Lung (tissue), 17 donors: ENCODE measurements at places on chromosomes 16 and 17. TPM values are rescaled to one million over a fixed set of nuclear protein-coding genes. Genes with fewer than 3 reads are reported as not detected.

DNA sequence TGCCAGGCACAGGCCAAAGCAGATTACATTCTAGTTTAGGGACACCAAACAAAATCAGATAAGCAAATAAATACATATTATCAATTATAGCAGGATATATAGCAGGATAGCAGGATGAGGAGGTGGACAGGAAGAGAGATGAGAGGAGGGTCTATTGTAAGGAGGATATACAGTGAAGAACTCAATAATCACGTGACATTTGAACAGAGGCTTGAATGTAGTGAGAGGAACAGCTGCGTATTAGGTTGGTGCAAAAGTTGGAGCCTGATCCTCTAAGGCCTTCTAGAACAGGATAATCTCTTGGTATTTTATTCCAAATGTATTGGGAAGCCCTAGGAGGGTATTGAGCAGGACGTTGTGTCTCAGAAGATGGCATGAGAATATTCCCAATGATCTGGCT is 136.7 kb downstream of the CYLD start:
- no peaks in the 10 kb centered on the region for H3K36me3 ChIP-seq
- H3K4me1 ChIP-seq = no peaks in the 10 kb centered on the region
- H3K4me3 ChIP-seq = no peak overlapping the region

GRCh38 chr16:23948949-23949411 is 113.2 kb downstream of the PRKCB start:
- H3K4me3 ChIP-seq = no peak overlapping the region
- DNase-seq = no peak
- peaks cover 3% of the 10 kb centered on the region for H3K4me1 ChIP-seq
- H3K36me3 ChIP-seq = no peaks in the 10 kb centered on the region
- no peak overlapping the region for H3K27ac ChIP-seq

- no peak overlapping the region for H3K27ac ChIP-seq
- DNase-seq = no peak
- no peaks in the 10 kb centered on the region for H3K36me3 ChIP-seq
- no peaks in the 10 kb centered on the region for H3K27me3 ChIP-seq
- no peaks in the 10 kb centered on the region for H3K4me1 ChIP-seq
Measured at GRCh38 chr16:85098565-85098964, 13.7 kb downstream of the CIBAR2 start.

DNA sequence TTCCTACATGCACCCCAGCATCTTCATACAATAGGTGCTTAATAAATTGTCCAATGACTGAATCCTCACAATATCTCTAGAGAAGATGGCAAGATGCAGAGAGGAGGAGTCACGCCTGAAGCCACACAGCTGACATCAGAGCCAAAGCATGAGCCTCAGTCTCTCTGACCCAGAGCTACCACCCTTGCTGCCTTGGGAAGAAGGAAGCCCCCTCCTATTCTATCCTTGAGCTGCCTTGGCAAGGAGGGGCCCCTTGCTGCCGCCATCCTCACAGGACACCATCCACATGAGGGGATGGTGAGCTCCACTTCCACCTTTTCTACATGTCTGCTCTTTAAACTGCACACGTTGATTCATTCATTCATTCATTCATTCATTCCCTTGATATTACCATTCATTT is 37.0 kb upstream of the C16orf78 start:
- H3K27me3 ChIP-seq = no peaks in the 10 kb centered on the region
- H3K36me3 ChIP-seq = no peaks in the 10 kb centered on the region
- no peaks in the 10 kb centered on the region for H3K4me1 ChIP-seq
- no peak overlapping the region for H3K27ac ChIP-seq

- H3K27me3 ChIP-seq = peaks cover 8% of the 10 kb centered on the region
- DNase-seq = no peak
- no peaks in the 10 kb centered on the region for H3K4me1 ChIP-seq
- H3K36me3 ChIP-seq = no peaks in the 10 kb centered on the region
- peak overlapping the region; percentile 87 for H3K27ac ChIP-seq
Measured at GRCh38 chr17:45227926-45228762, 6.5 kb downstream of the FMNL1 start.

- no peaks in the 10 kb centered on the region for H3K4me1 ChIP-seq
- H3K4me3 ChIP-seq = no peak overlapping the region
- H3K27ac ChIP-seq = no peak overlapping the region
- peak; percentile 67 for DNase-seq
Measured at GRCh38 chr17:18217412-18218015, 7.9 kb upstream of the LLGL1 start.

DNA sequence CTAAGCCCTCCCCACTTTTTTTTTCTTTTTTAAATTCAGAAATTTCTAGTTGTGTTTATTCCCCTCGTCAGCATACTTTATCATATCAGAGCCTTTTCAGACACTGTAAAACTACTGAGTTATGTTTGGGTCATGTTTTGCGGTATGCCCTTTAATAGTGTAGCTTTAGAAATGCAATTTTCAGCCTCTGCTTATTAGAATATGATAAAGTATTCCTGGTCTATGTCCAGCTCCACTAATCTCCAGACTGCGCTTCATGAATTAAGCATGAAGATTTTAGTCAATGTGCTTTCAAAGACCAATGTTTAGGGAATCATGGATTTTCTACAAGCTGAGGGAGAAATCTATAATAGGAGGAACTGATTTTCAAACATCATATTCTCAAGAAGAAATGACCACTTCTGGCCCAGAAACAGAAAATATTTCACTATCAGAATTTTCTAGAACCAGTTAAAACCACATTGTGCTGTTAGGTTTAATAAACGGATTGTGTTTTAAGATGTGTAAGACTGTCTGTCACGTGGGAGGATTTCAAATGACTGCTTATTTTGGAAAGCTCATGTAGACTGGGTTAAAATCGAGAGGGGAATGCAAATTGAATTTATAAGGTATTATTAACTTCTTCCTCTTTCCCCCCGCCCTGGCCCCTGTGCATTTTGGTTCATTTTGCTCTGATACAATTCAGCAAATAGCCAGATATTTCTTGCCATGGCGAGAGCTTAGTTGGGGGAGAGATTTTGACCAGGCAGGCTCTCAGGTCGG is 498.5 kb downstream of the WWOX start:
- no peaks in the 10 kb centered on the region for H3K27me3 ChIP-seq
- DNase-seq = no peak
- no peaks in the 10 kb centered on the region for H3K36me3 ChIP-seq
- H3K4me1 ChIP-seq = no peaks in the 10 kb centered on the region
- H3K4me3 ChIP-seq = no peak overlapping the region

- H3K4me3 ChIP-seq = no peak overlapping the region
- H3K27me3 ChIP-seq = no peaks in the 10 kb centered on the region
- DNase-seq = no peak
- no peaks in the 10 kb centered on the region for H3K36me3 ChIP-seq
- H3K4me1 ChIP-seq = no peaks in the 10 kb centered on the region
Measured at GRCh38 chr16:72189865-72190371, 18.0 kb upstream of the PMFBP1 start.

GRCh38 chr16:25796239-25796638 is 104.5 kb downstream of the HS3ST4 start:
- no peaks in the 10 kb centered on the region for H3K27me3 ChIP-seq
- no peak overlapping the region for H3K4me3 ChIP-seq
- no peak overlapping the region for H3K27ac ChIP-seq
- no peaks in the 10 kb centered on the region for H3K36me3 ChIP-seq
- no peaks in the 10 kb centered on the region for H3K4me1 ChIP-seq
- no peak for DNase-seq

GRCh38 chr16:20866145-20866772 is 33.9 kb downstream of the DCUN1D3 start:
- peaks cover 57% of the 10 kb centered on the region for H3K4me1 ChIP-seq
- no peaks in the 10 kb centered on the region for H3K27me3 ChIP-seq
- peak overlapping the region; percentile 47 for H3K27ac ChIP-seq
- H3K36me3 ChIP-seq = peaks cover 4% of the 10 kb centered on the region

- H3K4me1 ChIP-seq = no peaks in the 10 kb centered on the region
- H3K36me3 ChIP-seq = peaks cover 25% of the 10 kb centered on the region
Measured at GRCh38 chr17:49053171-49053829, 56.1 kb downstream of the IGF2BP1 start.

GRCh38 chr17:49899191-49899485 is 51.3 kb upstream of the TAC4 start:
- no peak overlapping the region for H3K27ac ChIP-seq
- no peak overlapping the region for H3K4me3 ChIP-seq
- no peak for DNase-seq
- H3K36me3 ChIP-seq = no peaks in the 10 kb centered on the region
- no peaks in the 10 kb centered on the region for H3K4me1 ChIP-seq

DNA sequence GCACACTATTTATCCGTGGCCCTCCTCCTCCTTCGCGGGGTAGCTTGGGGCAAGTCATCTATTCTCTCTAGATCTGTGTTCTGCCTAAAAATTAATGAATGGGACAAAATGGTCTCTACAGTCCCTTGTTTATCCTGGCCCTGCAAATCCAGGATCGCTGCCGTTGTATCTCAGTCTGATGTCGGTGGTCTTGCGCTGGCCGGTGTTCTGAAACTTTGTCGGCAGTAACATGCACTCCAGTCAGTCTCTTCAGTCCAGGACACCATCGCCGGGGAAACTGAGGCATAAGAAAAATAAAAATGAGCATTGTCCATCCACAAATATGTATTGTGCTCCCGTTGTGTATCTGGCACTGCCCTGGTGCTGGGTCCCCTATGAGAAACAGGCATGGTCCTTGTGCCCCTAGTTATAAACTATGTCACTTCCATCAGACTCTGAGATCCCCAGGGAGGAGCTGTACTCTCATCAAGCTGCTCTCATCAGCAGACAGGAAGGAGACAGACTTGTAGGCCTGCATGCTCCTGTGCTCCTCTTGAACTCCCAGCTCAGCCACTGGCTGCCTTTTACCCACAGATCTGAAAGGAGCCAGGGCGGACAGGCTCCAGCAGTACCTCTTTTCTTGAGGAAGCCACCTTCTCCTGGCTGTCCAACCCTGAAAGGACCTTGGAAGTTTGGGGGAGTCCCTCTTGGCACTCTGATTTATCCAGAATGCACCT is 13.7 kb upstream of the CA4 start:
- no peak overlapping the region for H3K4me3 ChIP-seq
- DNase-seq = no peak
- H3K27ac ChIP-seq = no peak overlapping the region
- peaks cover 32% of the 10 kb centered on the region for H3K27me3 ChIP-seq
- peaks cover 22% of the 10 kb centered on the region for H3K4me1 ChIP-seq

GRCh38 chr16:10688726-10689125 is 6.0 kb downstream of the TEKT5 start:
- H3K4me3 ChIP-seq = no peak overlapping the region
- DNase-seq = no peak
- no peak overlapping the region for H3K27ac ChIP-seq
- H3K27me3 ChIP-seq = no peaks in the 10 kb centered on the region
- H3K4me1 ChIP-seq = peaks cover 10% of the 10 kb centered on the region
- no peaks in the 10 kb centered on the region for H3K36me3 ChIP-seq

GRCh38 chr16:30010844-30011713 is at the start of gene DOC2A:
TSS of gene DOC2A (minus strand) at chr16:30011027. CDS start at chr16:30010222, 805 bp downstream.
- H3K36me3 ChIP-seq = peaks cover under 1% of the 10 kb centered on the region
- H3K27ac ChIP-seq = no peak within 1 kb of the TSS
- no peaks in the 10 kb centered on the region for H3K4me1 ChIP-seq
- peaks cover 8% of the 10 kb centered on the region for H3K27me3 ChIP-seq

DNA sequence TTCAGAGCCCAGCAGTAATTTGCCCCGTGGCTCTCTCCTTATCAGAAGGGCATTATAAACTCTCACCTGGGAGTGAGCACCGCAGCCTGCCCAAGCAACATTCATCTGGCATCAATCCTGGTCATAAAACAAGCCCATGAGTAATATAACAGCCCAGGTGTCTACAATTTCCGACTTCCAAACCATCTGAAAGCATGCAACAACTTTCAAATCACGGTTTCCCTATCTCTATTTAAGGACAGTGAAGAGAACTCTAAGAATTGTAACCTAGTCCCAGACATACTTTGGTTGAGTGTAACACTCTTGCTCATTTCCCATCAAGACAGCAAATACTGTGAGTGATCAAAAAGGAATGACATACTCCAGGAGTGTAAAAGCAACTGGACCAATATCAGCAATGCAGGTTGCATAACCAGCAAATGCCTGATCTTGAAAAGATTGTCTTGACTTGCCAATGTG is 487.4 kb upstream of the SOX9 start:
- H3K4me1 ChIP-seq = peaks cover 6% of the 10 kb centered on the region
- no peak overlapping the region for H3K27ac ChIP-seq
- no peak overlapping the region for H3K4me3 ChIP-seq
- DNase-seq = no peak

- H3K27ac ChIP-seq = no peak overlapping the region
- H3K36me3 ChIP-seq = peaks cover 13% of the 10 kb centered on the region
- no peaks in the 10 kb centered on the region for H3K4me1 ChIP-seq
- peak; percentile 72 for DNase-seq
- H3K4me3 ChIP-seq = no peak overlapping the region
- H3K27me3 ChIP-seq = no peaks in the 10 kb centered on the region
Measured at GRCh38 chr17:56939869-56940484, 20.9 kb downstream of the COIL start.

GRCh38 chr17:6548034-6548433 is 8.3 kb downstream of the PITPNM3 start:
- H3K4me3 ChIP-seq = no peak overlapping the region
- no peaks in the 10 kb centered on the region for H3K4me1 ChIP-seq
- H3K36me3 ChIP-seq = no peaks in the 10 kb centered on the region
- DNase-seq = no peak

GRCh38 chr17:81513753-81514488 is 1.3 kb upstream of the ACTG1 start:
- peaks cover 21% of the 10 kb centered on the region for H3K4me1 ChIP-seq
- no peaks in the 10 kb centered on the region for H3K27me3 ChIP-seq
- peak overlapping the region; percentile 73 for H3K4me3 ChIP-seq
- peaks cover 34% of the 10 kb centered on the region for H3K36me3 ChIP-seq
- DNase-seq = peak; percentile 79

GRCh38 chr17:74001145-74001544 is 202.3 kb upstream of the RPL38 start:
- H3K4me3 ChIP-seq = no peak overlapping the region
- H3K36me3 ChIP-seq = no peaks in the 10 kb centered on the region

- no peak overlapping the region for H3K27ac ChIP-seq
- DNase-seq = no peak
- no peaks in the 10 kb centered on the region for H3K27me3 ChIP-seq
- H3K4me3 ChIP-seq = no peak overlapping the region
Measured at GRCh38 chr16:60771138-60771537, 1265.1 kb downstream of the CDH8 start.

- DNase-seq = no peak
- no peaks in the 10 kb centered on the region for H3K27me3 ChIP-seq
- peaks cover 40% of the 10 kb centered on the region for H3K4me1 ChIP-seq
- H3K36me3 ChIP-seq = no peaks in the 10 kb centered on the region
Measured at GRCh38 chr17:80783971-80784370, 207.7 kb upstream of the CHMP6 start.

- no peak overlapping the region for H3K4me3 ChIP-seq
- H3K27me3 ChIP-seq = no peaks in the 10 kb centered on the region
- no peak overlapping the region for H3K27ac ChIP-seq
- DNase-seq = peak; percentile 43
- no peaks in the 10 kb centered on the region for H3K36me3 ChIP-seq
Measured at GRCh38 chr17:28487881-28488532, 14.6 kb downstream of the SLC13A2 start.

- peaks cover 4% of the 10 kb centered on the region for H3K4me1 ChIP-seq
- no peaks in the 10 kb centered on the region for H3K27me3 ChIP-seq
- no peak overlapping the region for H3K4me3 ChIP-seq
- H3K36me3 ChIP-seq = no peaks in the 10 kb centered on the region
- DNase-seq = no peak
Measured at GRCh38 chr16:56294579-56294978, 103.3 kb downstream of the GNAO1 start.

Gene MTSS2
- total RNA-seq = 72.5 TPM

Gene PLLP
- 23.8 TPM for total RNA-seq

Gene GPR139
- total RNA-seq = not detected

Gene KRT32
- total RNA-seq = not detected

Gene HOXB7
- 3.3 TPM for total RNA-seq

Gene UBALD1
- total RNA-seq = 6.6 TPM

Gene KCNH6
- total RNA-seq = 0.55 TPM

Gene MYH2
- total RNA-seq = not detected

Gene KRT25
- not detected for total RNA-seq

Gene OSGIN1
- total RNA-seq = 1.5 TPM

Gene GPR179
- 0.17 TPM for total RNA-seq
